ENCODE measurements at places on chromosomes 16 and 17.

DNA sequence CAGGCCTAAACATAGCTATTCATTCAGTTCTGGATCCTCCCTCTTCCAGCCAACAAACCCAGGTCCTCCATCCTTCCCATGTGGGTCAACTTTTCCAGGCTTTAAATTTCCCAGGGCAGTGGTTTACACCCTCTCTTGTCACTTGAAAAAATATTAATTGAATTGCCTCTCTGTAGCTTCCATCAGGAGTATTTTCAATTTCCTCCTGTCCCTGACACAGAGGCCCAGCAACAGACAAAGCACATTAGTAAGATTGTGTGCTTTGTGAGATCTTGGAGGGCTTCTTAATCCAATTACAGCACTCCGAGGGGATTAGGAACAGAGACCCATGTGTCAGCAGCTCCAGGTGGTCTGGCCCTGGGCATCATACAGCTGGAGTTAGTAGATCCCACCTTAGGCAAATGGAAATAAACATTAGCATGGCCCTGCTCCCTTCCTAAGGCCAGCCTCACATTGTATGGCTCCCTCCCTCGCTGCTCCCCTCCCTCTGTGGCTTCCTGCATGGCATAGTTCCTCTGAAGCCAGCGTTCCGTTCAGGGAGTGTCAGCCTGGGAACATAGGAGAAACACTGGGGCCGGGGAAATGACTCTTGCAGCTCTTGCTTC, 132.7 kb upstream of the HSBP1 start:
- DNase-seq: no peak

GRCh38 chr16:21952040-21952792, 945 bp upstream of the UQCRC2 start:
- peak; percentile 75 for DNase-seq

DNA sequence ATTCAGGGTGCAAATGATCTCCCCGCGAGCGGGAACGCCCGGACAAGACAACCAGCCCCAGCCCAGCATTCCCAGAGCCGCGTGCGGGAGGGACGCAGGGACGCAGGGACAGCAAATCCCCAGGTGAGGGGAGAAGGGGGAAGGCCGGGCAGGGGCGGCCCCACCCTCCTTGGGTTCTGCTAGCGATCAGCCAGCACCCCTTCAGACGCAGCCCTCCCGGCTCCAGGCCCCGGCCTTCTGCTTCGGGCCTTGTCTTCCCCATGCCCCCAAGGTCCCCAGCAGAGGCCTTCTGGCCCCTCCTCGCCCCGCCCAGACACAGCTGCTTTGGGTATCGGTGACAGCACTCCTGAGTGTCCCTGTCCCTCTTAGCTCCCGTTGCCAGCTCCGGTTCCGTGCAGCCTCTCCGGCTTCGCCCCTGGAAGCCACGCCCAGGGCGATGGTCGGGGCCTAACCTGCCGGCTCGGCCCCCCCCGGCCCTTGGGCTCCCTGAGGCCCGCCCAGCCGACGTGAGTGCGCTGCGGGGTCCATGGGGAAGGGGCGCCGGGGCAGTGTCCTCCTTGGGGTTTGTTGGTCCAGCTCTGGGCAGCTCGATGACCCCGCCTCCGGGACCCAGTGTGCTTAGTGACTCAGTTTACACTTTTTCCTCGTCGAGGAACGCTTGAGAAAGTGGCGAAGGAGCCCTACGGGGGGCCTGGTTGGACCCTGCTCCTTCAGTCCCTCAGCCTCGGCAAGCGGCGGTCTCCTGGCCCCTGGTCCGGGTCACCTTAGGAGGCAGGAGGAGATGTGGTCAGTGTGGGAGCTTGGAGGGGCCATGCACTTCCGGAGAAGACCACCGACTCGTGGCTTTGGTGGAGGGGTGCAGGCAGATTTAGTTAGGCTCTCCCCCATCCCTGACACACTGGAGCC, 50.5 kb upstream of the AMZ2 start:
- DNase-seq: peak; percentile 50

GRCh38 chr17:32319548-32319905, 22.4 kb downstream of the C17orf75 start:
- DNase-seq: peak; percentile 86

GRCh38 chr16:17068524-17068923, 402.2 kb downstream of the XYLT1 start:
- no peak for DNase-seq

- no peak for DNase-seq
Observed at GRCh38 chr16:50390371-50390771, 21.6 kb upstream of the BRD7 start.

GRCh38 chr17:12907477-12907876, 110.3 kb downstream of the ELAC2 start:
- no peak for DNase-seq

DNA sequence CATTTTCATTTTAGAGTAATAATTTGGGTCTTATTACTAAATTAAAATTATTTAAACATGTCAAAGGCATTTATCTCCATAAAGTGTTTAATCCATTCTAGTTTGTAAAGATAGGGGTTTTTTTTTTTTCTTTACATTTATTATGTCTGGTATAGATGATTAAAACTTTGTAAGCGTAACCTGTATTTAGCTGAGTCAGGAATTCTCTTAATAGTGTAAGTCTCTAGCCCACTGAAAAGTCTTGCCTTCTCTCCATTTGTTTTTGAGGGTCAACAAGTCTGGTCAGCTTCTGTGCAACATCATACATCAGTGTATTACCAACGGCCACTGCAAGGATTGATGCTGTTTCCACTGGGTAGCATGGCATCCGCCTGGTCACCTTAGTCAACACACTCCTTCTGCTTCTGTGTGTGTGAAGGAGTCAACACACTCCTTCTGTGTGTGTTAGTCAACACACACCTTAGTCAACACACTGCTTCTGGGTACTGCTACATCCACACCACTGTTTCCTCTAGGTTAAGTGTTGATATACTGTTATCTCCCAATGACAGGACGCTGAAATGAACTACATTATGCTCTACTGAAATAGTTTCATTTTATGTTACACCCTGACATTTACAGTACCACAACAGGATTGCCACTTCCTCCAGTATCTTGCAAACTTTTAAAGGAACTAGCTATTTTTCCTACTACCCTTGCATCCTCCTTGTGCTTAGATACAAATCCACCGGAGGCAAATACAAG, 37.3 kb upstream of the VWA3A start:
- DNase-seq: no peak

DNA sequence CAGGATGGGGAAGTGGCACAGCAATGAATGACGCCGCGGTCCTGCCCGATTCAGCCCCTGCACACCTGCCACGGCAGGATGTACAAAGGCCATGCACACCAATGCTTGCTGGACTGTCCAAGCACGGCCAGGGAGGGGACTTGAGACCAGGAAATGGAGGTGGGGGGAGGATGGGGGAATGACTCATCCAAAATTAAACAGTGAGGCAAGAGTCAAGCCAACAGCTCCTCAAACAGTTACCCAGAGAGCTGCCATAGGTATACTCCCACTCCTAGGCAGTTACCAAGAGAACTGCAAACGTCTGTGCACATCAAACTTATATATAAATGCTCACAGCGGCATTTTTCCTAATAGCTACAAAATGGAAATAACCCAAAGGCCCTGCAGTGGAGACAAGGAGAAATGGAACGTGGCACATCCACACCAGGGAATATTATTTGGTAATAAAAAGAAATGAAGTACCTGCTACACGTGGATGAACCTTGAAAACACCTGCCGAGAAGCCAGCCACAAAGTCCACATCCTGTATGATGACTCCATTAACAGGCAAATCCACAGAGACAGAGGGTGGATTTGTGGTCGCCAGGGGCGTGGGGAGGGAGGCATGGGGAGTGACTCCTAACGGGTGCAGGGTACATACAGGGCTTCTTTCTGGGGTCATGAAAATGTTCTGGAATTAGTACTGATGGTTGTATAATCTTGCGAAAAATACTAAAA, 54.1 kb downstream of the VAC14 start:
- peak; percentile 62 for DNase-seq

- no peak for DNase-seq
Observed at GRCh38 chr16:17312094-17312710, 158.6 kb downstream of the XYLT1 start.

DNA sequence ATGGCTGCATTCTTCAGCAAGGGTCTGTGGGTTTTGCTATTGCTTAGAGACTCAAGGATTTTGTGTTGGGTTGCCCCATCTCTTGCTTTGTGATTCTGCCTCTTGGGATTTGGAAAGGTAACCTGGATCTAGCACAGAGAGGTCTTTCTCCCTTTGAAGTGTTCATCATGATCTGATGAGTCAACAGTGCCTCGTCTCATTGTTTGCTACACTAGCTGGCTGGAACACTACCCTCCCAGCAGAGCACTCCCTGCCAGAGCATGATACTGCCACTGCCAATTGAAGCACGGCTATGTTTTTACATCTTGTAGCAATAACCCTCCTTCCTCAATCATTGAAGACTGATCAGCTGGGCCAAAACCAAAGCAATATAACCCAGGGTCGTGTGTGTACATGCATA, 361.0 kb downstream of the CDH13 start:
- DNase-seq: no peak

Measured in left ventricle myocardium superior (tissue), 1 donor.